ENCODE measurements at places on chromosomes 16 and 17.

DNA sequence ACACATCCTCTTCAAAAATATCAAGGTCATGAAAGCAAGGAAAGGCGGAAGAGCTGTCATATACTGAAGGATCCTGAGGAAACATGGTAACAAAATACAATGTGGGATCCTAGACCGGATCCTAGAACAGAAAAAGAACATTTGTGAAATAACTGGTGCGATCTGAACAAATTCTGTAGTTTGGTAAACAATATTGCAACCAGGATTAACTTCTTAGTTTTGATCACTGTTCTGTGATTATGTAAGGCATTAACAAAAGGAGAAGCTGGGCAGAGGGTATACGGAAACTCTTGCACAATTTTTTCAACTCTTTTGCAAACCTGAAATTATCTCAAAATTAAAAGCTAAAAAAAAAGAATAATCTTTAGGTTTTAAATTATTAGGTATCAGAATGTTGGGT is 109.7 kb downstream of the TRIM37 start:
- no peak for DNase-seq

- no peak for DNase-seq
Measured at GRCh38 chr16:77555126-77555525, 120.3 kb upstream of the ADAMTS18 start.

DNA sequence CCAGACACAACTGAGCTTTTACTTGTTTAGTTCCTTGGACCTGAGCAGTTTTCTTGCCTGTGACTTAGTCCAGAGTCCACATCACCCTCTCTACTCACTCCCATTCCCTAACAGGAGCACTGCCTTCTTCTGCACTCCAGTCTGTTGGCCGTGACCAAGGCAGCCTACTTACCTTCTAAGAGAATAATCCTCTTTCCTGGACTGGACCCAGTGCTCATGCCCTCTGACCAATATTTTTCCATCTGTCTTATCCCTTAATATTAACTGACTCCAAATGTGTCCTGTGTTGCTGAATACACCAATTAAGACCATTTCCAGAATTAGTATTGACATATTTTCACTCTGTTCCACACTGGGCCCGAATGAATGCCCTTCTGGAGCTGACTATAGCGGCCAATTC is 681.0 kb upstream of the KIF2B start:
- no peak for DNase-seq

DNA sequence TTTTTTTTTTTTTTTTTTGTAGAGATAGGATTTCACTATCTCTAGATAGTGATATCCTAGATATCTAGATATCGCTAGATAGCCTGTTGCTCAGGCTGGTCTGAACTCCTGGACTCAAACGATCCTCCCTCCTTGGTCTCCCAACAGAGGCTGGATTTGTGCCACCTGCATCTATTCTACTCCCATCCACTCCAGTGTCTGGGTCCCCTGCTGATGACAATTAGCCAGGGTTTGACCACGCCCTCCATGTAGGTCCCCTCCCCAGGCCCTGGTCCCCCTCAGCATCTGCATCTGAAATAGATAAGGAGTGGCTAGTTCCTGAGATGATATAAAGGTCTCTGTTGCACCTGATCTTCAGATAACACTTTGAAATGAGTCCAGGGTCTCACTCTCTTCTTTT is 2.2 kb downstream of the ZNF688 start:
- DNase-seq = no peak

- DNase-seq = no peak
Measured at GRCh38 chr17:64001763-64002529, 3.8 kb downstream of the PRR29 start.

GRCh38 chr16:51359141-51359955 is 208.3 kb upstream of the SALL1 start:
- DNase-seq = no peak

- DNase-seq = peak; percentile 33
Measured at GRCh38 chr17:50918933-50919296, 52.8 kb upstream of the TOB1 start.

GRCh38 chr17:43598357-43599045 is 52.4 kb upstream of the ETV4 start:
- no peak for DNase-seq

DNA sequence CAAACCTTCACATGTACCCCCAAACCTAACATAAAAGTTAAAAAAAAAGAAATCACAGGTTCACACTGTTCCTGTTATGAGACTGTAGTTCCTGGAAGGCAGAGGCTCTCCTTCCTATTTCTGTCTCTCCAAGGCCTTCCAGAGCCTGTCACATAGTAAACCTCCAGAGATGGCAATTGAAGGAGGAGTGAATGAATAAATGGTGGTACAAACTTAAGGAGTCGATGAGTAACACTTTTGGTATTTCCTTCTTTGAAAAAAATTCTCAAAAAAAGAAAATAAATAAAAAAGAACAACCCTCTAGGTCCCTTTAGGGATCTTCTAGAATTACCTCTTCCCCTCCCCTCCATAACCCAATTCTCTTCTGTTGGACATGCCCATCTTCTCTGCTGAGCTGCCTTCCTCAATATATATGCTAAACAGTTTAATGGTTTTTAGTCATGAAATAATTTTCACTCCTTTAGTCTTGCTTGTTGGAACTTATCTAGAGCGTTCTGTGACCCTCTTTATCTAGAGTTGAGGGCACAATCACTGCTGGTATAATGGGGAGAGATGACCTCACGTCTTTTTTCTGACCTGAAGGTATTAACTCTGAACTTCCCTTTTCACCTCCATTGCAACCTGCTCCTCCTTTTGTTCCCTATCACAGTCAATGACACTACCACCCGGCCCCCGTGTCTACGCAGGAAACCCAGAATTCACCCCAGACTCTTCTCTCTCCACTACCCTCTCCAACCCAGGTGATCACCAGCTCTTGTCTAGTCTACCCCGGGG is 1.7 kb upstream of the TAF15 start:
- no peak for DNase-seq

GRCh38 chr17:31494259-31495021 is 103.0 kb downstream of the RAB11FIP4 start:
- peak; percentile 50 for DNase-seq

DNA sequence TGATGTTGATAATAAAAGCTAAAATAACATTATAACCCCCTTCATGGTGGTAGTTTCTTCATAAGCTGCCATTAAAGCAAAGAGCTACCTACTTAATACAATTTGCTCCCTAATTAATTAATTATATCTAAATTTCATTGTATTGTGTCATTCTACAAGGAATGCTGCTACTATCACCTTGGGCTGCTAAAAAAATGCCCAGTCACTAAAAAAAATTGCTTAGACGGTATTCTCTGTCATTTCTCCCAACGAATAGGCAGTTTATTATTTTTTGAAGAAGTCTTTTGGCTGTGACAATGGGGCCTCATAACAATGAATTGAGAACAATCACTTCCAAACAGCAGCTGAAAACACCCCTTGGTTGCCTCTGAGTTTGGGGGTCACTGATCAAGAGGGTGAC is 59.5 kb downstream of the XYLT1 start:
- no peak for DNase-seq

DNA sequence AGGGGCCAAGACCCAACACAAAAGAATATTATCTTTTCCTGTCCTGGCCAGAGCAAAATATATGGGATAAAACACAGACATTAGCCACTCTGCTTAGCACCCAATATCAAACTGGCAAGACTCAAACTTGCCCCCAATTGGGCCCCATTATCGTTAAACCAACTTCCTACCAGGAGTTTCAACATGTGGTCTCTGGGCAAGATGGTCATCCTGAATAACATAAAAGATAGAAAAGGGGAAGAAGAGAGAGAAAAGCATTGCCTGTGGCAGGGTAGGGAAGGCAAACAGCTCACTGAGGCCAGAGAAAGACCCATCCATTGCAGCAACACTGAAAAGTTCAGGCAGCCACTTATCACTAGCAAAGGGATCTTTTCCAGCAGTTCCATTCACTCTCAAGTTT is 502.1 kb downstream of the KIF2B start:
- no peak for DNase-seq

DNA sequence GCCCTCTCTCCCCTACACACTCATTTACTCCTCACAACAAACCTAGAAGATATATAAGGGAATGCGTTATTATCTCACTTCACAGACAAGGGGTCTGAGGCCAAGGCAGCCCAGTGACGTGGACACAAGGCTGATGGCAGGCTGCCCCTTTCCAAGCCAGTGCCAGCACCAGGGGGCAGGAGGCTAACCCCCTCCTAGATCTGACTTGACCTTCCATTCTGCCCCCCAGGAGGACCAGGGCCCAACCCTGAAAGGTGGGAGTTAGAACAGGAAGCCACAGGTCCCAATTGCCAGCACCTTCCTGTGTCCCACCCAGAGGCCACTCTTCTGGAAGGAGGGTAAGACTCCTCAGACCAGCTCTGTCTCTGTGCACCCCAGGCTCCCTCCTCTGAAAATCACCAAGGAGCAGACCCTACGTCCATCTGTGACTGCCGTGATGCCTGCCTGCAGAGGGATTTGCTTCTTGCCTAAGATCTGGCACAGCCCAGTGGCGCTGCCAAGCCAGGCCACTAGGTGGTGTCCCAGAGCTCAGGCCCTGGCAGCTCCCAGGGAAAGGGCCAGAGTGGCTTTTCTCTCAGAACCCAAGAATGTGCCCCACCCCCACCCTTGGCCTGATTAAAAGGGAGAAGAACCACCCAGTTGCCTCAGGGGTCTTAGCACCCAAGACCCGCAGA is 42.4 kb upstream of the MRPS23 start:
- DNase-seq = peak; percentile 75

- no peak for DNase-seq
Measured at GRCh38 chr16:64952177-64952576, 169.7 kb downstream of the CDH11 start.

GRCh38 chr17:29622337-29623282 is at the start of gene CORO6:
Gene CORO6 (minus strand): TSS chr17:29622912. CDS start chr17:29621421, 1,491 bp downstream.
- peak; percentile 58 for DNase-seq

DNA sequence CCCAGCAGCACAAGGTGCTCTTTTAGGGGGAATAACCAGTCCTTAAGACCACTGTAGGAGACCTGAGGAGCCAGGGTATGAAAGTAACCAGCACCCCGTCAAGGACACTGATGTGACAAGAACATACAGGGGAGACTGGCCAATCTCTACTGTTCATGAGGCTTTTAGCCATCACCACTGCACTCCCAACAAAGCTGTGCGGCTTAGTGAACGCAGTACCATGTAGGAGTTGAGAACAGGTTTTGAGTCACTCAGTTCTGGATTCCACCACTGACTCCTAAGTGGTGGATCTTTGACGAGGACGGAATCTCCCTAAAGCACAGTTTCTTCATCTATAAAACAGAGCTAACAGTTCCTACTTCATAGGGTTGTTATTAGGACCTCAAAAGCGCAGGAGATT is 26.8 kb downstream of the COG4 start:
- no peak for DNase-seq

DNA sequence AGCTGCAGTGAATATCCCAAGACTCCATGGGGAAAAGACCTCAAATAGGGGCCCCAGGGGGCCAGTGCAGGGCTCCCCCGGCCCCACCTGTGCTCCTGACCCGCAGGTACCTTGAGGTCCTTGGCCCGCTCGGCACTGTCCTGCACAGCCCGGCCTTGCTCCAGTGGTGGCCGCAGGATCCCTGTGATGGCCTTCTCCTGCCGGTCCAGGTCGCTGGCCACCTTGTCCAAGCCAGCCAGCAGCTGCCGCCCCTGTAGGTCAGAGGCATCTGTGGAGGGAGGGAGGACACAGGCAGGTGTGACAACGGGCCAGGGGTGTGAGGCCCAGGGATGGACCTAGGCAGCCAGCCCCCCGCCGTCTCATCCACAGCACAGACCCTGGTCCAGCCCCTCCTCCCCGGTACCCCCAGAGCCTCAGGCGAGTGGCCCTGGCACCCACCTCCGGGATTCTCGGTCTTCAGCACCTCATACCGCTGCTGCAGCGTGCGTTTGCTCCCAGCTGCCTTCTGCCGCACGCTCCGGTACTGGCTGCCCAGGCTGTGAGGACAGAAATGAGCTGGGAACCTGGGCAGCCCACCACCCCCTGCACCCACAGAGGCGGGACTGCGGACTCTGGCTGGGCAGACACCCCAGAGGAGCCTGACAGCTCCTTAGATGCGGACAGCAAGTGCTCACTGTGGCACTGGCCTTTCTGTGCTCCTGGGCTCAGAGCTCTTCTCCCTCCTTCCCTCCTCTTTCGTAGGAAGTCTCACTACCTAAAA is 43.7 kb downstream of the PPL start:
- DNase-seq = no peak

DNA sequence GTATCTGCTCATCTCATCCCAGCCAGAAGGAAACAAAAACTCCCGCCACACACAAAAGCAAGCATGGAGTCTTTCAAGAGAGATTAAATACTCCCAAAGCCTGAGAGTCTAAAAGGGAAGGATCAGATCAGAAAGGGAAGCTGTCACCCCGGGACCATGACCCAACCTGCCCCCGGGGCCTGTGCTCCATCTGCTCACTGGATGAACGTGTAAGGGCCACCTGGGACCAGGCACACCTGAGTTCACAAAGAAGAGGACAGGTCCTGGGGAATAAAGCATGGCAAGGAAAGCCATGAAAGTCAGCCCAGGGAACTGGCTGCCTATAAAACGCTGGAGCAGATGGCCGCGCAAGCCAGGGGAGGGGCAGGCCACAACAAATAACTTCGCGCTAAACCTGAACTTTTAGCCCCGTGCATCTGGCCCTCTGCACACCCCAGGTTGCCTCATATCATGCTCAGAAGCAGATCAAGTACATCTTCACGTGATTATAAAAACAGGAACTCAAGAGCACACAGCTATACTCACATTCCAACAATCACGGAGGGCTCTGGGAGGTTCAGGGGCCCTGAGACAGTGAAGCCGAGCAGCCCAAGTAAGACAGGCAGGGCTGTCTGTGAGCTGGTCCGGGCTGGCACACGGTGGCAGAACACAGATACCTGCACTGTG is 3.4 kb downstream of the TMEM11 start:
- DNase-seq = no peak

- peak; percentile 58 for DNase-seq
Measured at GRCh38 chr17:82021107-82021899, 1.4 kb downstream of the CENPX start.

DNA sequence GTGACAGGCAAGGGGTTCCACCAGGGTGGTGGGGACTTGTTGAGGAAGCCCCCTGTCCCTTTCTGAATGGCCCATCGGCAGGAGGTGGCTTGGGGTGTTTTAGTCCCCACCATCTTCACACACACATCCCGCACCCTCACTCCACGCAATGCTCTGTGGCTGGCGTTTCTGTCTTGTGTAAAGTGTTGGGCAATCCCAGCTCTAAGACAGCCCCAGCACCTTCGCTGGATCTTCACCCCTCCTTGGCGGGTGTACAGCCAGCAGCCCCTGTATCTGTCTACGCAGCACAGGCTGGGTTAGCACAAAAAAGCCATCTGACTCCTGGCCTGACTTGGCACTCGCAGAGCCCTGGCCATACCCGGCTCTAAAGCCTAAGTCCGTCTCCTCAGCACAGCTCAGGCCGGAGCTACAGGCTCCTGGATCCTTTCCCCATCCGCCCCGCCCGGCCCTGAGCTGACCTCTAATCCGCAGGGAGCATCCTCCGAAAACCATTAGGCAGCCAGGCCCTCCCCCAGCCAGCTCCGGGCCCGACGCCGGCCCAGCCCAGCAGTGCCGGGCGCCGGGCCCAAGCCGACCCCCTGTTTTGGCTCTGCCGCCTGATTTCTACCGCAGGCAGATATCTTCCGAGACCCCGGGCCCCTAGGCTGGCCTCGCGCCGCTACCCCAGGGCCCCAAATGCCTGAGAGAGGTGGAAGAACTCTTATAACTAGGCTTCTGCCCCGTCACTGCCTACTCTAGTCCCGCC is 42.4 kb upstream of the TAC4 start:
- no peak for DNase-seq

Data from activated CD4-positive, alpha-beta T cell treated with anti-CD3 and anti-CD28 coated beads, Interleukin-2, amount 50 U/mL, for 4 hours (primary cell).